ENCODE measurements at places on chromosomes 16 and 17. TPM values are rescaled to one million over a fixed set of nuclear protein-coding genes. Genes with fewer than 3 reads are reported as not detected.

Gene KRT32
- total RNA-seq, result not detected

Gene TEKT5
- not detected for total RNA-seq

Gene UNC119
- total RNA-seq, result 20.8 TPM

GRCh38 chr17:80762076-80762475, 217.4 kb downstream of the RPTOR start:
- no peak for DNase-seq

Gene TTYH2
- 1.8 TPM for total RNA-seq

DNA sequence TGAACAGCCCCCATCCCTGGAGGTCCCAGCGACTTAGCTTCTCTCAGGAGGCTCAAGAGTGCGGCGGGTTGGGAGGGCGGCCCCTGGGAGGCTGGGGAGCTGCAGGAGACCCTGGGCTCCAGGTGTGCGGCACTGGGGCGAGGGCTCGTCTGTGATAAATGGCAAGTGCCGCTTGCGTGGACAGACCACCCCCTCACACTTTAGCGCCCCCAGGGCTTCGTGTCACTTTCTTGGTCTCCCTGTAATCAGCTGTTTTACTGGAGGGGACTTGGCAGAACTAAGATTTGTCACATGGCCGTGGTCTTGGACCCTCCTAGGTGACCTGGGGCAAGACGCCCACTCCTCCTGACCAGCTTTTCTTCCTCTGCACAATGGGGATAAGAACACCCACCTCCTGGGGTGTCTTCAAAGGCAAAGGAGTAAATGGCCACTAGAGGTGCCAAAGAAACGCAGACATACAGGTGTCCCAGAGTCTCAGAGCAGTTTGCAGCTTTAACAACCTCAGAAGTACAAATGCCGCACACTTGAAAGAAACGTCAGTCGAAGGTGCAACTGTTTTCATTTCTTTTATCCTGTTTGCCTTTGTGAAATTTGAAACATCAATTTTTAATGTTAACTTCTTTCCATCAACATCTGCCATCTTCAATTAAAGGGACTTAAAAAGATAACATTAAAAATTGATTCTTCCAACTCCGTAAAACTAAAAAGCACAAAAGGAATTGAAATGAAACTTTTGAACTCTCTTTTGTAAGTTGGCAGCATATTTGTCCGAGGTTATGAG, 946 bp downstream of the OSGIN1 start:
- no peak for DNase-seq

Gene VMO1
- not detected for total RNA-seq

DNA sequence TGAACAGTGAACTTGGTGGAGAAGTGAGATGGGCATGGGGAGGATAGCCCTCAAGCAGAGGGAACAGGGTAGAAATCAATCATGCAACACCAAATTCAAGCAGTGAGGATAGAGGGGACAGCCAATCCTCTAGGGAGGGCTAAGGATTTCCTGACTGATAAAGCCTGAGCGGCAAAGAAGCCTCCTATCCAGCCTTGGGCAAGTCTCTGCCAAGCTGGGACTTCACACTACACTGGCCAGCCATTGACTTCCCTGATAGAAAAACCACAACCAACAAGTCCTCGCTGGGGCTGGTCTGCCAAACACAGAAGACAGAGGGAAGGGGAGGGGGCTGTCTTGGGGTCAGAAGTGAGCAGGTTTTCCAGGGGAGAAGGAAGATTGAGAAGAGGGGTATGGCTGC, 2.5 kb upstream of the FBXL19 start:
- no peak for DNase-seq

DNA sequence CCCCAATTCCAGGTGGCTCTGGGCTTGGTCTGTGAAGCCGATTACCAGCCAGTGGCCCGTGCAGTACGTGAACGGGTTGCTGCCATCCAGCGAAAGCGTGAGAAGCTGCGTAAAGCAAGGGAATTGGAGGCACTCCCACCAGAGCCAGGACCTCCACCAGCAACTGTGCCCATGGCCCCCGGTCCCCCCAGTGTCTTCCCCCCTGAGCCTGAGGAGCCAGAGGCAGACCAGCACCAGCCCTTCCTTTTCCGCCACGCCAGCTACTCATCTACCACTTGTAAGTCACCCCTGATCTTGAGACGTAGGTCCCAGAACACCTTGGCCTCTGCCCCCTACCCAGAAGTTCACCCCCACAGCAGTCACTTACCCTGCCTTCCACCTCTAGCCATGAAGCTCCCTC, 6.9 kb downstream of the WNK4 start:
- no peak for DNase-seq

Gene CDH3
- not detected for total RNA-seq

Gene FAM20A
- not detected for total RNA-seq
